NCI-H82 (cell line): ENCODE measurements at places on chromosomes 12 and 14.

GRCh38 chr12:63101920-63102319 lies 49.1 kb downstream of the AVPR1A start:
- no peak for DNase-seq

- no peak for DNase-seq
These were observed 1.7 kb downstream of the TUBA1B start for GRCh38 chr12:49129332-49130150.

DNA sequence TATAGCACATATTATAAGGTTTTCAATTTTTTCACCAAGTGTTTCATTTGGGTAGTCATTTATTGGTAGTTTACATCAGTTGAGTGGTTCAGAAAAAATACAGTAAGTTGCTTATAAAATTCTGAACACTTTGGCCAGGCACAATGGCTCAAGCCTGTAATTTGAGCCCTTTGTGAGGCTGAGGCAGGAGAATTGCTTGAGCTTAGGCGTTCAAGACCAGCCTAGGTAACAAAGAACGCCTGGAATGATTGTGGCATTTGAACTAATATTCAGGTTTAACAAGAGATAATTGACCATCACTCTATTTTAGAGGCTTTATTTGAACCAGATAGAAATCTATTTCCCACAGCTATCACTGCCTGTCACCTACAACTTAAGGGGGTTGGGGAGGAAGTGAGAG lies 22.7 kb downstream of the HIF1A start:
- no peak for DNase-seq

DNA sequence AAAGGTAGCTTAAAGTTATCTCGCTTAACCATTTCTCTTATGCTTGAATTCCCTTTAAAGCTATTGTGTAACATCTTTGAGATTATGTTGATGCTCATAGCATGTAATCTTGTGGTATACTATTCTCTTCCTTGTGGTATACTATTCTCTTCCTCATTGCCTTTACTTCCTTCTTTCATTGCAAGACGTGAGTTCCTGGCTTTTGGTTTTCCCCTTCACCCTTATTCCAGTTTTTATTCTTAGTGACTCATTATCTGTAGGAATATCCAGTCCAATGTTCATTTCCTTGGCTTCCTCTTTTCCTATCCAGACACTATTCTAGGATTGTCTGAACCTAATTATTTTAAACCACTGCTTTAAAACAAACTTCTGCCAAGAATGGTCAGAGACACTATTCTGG lies 564.0 kb downstream of the CCER1 start:
- DNase-seq = no peak

- peak; percentile 18 for DNase-seq
These were observed 99.9 kb downstream of the PHETA1 start for GRCh38 chr12:111268738-111269572.
